ENCODE measurements at places on chromosomes 12 and 14.

- DNase-seq = peak; percentile 5
Measured at GRCh38 chr12:21940549-21941505, at the start of gene ABCC9. Gene ABCC9 (minus strand): TSS chr12:21941426. CDS start chr12:21936674, 4,752 bp downstream.

GRCh38 chr14:101004176-101004575 is 100.7 kb upstream of the RTL1 start:
- DNase-seq = no peak

DNA sequence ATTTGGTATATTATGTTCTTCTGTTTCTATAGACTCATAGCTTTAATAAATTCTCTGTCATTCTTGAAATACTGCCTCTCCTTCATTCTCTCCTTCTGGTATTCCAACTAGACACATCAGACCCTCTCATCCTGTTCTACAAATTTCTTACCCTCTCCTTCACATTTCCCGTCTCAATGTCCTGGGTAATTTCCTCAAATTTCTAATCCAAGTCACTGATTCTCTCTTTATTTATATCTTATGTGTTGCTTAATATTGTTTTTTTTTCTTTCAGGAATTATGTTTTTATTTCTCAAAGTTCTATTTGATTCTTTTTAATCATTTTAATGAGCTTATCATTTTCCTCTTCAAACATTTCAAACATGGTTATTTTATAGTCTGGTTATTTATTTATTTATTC is 94.0 kb downstream of the RALGAPA1 start:
- no peak for DNase-seq

DNA sequence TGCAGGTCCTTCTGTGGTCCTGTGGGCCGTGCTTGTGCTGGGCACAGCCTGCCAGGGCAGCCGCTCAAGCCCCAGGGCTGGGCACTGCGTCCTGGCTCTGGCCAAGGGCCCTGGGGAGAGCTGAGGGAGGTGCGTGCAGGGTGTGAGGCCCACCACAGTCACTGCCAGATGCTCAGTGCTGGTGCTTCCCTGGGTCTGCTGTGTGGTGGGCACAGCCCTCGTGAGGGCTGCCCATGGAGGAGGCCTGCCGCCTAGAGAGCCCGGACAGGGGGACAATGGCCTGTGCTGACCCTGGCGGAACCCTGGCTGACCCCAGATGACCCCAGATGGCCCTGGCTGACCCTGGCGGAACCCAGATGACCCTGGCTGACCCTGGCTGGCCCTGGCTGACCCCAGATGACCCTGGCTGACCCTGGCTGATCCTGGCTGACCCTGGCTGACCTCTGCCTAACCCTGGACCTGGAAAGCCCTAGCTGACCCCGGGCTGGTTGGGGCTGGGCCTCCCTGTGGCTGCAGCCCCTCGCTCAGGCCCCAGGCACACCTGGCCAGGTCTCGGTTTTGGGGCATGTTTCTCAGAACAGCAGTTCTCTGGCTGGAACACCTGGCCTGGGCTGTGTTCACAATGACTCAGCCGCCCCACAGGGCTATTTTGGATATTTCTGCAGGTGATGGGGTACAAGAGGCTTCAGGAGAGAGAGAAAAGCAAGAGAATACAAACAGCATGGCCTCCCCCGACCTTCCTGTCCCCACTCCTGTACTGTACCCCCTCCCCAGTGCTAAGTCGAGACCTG is 55.4 kb downstream of the TMEM121 start:
- DNase-seq = no peak

DNA sequence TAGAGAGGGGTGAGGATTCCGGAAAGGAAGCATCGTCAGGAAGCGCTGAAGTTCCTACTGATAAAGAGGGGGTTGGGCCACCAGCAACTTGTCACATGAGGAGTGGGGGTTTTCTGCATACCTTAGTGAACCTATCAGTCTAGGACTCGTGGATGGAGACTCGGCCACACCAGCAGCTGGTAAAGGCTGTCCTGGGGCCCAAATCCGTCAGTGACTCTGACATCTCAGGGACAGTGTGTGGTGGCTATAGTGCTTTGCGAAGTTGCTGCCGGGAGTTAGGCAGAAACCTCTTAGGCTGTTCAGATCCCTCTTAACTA is 16.4 kb downstream of the RNASE2 start:
- no peak for DNase-seq

DNA sequence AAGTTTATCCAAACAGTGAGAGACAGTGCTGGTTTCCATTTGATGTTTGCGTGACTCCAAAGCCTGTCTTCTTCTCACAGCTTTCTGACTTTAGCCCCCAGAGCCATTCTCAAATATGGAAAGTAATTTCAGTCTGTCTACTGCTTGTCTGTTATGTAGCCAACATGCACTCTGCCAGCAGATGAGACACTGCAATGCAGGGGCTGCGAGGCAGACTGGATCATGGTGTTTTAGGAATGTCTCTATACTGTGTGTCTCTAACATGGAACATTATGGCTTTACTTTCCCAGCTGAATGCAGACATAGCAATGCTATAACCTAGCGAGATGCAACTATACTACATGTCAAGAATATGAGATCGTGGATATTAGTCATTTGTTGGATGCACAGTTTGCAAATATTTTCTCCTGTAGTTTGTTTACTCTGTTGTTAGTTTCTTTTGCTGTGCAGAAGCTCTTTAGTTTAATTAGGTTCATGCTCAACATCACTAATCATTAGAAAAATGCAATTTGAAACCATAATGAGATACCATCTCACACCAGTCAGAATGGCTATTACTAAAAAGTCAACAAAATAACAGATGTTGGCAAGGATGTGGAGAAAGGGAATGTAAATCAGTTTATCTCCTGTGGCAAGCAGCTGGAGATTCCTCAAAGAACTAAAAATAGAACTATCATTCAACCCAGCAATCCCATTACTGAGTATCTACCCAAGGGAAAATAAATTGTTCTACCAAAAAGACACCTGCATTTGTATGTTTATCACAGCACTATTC is 235.8 kb upstream of the TMTC1 start:
- DNase-seq = no peak

DNA sequence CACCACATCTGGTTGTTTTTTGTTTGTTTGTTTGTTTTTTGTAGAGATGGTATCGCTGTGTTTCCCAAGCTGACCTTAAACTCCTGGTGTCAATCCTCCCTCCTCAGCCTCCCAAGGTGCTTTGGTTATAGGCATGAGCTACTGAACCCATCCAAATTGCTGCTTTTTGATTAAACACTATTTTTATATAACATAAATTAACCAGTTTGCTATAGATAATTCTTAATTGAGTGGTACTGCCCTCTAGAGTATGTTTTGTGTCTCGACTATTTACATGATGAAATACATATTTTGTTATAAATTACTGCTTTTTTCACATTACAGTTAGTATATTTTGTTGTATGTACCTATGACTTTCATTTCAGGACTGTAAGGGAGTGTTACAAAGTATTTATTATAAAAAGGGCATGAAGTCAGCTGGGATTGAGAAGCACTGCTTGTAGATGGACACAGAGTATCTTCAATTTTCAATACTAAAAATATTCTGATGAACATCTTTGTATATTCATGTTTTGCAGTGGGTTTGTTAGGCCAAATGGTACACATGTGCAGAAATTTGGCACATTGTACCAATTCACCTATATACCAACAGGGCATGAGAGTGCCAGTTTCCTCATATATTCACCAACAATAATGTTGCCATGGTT is 14.9 kb upstream of the SCAF11 start:
- DNase-seq = no peak

GRCh38 chr14:69789118-69789640 is 7.9 kb downstream of the SLC10A1 start:
- DNase-seq = no peak

GRCh38 chr12:52361553-52361952 is 5.7 kb downstream of the KRT85 start:
- DNase-seq = no peak

- no peak for DNase-seq
Measured at GRCh38 chr12:71865757-71866536, 26.4 kb downstream of the TBC1D15 start.

GRCh38 chr14:51310505-51310944 is 70.5 kb downstream of the TMX1 start:
- no peak for DNase-seq

- no peak for DNase-seq
Measured at GRCh38 chr14:33273978-33274377, 335.3 kb downstream of the NPAS3 start.

- DNase-seq = no peak
Measured at GRCh38 chr12:111748151-111748672, 18.5 kb upstream of the ALDH2 start.

DNA sequence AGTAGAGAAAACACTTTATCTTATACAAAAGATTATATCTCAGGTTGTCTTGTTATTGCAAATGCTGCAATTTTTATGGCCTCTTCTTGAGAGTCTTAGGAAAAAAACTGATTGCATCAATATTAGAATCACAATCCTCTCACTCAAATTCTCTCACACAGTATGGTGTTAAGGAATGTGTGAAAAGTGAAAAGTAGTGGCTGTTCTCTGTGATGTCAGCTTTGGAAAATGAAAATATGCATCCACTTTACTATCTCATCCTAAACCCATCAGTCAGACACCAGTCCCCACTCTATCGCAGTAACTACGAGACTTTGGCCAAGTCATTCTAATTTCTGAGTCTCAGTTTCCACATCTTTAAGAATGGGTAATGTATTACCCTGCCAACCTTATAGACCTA is 32.6 kb upstream of the NTF3 start:
- DNase-seq = no peak

- no peak for DNase-seq
Measured at GRCh38 chr14:87079416-87079815, 913.6 kb downstream of the GALC start.

GRCh38 chr14:100875861-100876590 is 27.5 kb downstream of the RTL1 start:
- DNase-seq = no peak

GRCh38 chr14:103294091-103294490 is 39.9 kb upstream of the EIF5 start:
- DNase-seq = no peak

- DNase-seq = no peak
Measured at GRCh38 chr14:103318750-103319419, 15.2 kb upstream of the EIF5 start.

DNA sequence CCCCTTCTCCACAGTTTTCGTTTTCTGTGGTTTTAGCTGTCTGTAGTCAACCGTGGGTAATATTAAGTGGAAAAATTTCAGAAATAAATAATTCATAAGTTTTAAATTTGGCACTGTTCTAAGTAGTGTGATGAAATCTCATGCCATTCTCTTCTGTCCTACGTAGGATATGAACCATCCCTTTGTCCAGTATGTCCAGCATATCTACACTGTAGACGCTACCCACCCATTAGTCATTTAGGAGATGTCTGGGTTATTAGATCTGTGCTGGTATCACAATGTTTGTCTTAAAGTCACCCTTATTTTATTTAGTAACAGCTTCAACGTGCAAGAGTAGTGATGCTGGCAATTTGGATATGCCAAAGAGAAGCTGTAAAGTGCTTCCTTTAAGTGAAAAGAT is 44.7 kb downstream of the ATF7IP start:
- DNase-seq = no peak

DNA sequence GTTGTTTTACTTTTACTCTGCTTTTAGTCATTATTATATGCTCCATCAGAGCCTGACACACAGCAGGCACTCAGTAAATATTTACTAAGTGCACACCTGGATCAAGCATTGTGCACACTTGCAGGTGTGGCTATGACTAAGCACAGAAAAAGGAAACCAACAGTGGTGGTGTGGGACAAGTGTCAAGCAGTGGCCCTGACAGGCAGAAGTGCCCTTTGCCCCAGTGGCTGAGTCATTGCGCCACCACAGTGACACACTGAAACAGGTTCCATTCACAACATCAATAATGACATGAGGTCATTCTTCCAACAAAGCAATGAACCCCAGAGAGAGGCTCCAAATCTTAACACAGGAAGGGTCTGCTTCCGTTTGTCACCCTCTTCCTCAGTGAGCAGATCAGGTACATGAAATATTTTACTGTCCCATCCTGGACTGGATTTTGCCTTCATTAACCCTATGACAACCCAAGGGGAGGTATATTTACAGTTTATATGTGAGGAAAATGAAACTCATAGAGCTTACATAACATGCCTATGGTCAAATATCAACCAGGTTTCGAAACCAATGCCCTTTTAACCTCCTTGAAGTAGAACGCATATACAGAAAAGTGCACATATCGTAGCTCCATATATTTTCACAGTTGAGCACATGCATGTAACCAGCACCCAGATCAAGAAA is 82.6 kb upstream of the GTF2A1 start:
- DNase-seq = peak; percentile 35

DNA sequence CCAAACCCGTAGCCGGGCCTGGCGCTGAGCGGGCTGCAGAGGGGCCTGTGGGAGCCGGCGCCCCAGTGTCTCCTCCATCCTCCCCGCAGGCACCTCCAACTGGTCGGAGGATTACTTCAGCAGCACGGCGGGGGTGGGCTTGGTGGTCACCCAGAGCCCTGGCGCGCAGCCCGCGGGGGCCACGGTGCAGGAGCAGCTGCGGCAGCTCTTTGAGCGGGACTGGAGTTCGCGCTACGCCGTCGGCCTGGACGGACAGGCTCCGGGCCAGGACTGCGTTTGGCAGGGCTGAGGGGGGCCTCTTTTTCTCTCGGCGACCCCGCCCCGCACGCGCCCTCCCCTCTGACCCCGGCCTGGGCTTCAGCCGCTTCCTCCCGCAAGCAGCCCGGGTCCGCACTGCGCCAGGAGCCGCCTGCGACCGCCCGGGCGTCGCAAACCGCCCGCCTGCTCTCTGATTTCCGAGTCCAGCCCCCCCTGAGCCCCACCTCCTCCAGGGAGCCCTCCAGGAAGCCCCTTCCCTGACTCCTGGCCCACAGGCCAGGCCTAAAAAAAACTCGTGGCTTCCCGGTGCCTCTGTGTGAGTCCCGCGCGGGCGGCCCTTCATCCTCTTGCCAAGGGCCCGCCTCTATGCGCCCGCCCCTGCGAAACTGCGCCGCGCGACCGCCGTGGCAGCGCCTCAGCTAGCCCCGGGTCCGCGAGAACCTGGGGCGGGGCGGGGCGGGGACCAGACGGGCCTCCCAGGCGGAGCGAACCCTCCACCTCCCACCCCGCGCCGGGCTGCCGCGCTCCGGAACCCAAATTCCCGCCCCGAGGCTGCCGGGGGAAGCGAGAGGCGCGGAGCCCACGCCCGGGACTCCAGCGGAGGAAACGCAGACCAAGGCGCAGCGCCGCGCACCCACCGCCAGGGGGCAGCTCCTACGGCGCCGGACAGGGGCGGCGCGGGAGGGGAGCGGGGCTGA is 8.3 kb downstream of the PLD4 start:
- peak; percentile 93 for DNase-seq

GRCh38 chr12:84875241-84875640 is 37.4 kb downstream of the SLC6A15 start:
- DNase-seq = no peak

DNA sequence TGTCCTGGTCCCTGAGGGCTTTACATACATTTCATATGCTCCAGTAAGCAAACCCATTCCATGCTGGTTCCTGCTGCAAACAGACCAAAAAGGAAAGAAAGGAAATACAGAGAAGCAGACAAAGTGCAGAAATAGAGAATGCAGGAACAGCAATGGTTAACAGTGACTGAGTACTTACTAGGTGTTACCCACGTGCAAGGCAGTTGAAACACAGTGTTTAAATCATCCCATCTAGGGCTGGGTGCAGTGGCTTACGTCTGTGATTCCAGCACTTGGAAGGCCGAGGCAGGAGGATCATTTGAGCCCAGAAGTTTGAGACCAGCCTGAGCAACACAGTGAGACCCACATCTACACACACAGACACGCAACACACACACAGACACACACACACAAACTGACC is 21.2 kb upstream of the NINJ2 start:
- DNase-seq = no peak

- no peak for DNase-seq
Measured at GRCh38 chr12:64669270-64669842, 59.1 kb downstream of the RASSF3 start.

- no peak for DNase-seq
Measured at GRCh38 chr12:124481257-124481750, 86.1 kb downstream of the NCOR2 start.
